WTC11 (cell line): ENCODE measurements at places on chromosomes 3 and 15.

DNA sequence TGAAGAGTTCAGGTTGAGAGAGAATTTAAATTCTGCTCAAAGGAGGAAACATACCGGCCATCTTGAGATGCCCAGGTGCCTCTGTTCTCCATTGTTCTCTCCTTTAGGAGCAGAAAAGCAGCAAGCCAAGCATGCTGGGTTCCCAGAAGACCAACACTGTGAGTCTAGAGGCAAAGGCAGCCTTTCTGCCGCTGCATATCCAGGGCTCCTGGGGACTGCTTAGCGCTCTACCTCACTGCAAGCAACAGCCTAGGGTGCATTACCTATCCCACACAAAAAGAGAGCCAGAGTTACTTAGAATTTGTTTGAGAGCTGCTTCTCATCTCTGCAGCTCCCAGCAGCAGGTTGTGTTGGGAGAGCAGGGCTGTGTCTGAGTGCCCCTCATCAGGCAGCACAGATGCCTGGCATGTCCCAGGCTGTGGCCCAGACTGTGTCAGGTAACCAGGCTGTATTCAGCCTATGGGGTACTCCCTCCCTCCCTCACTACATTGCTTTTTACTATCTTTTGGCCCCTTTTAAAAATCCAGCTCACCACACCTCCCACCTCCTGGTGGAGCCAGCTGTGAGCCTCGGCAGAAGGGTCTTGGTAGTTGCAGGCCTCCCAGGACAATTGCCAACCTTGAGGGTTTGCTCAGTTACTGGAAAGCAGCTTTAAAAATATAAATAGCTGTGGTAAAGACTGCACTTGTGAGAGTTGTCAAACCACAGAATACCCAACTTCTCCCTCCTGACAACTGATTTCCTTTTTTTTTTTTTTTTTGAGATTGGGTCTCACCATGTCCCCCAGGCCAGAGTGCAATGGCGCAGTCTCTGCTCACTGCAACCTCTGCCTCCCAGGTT is 30.2 kb downstream of the BCL2L10 start:
- no peak for DNase-seq

DNA sequence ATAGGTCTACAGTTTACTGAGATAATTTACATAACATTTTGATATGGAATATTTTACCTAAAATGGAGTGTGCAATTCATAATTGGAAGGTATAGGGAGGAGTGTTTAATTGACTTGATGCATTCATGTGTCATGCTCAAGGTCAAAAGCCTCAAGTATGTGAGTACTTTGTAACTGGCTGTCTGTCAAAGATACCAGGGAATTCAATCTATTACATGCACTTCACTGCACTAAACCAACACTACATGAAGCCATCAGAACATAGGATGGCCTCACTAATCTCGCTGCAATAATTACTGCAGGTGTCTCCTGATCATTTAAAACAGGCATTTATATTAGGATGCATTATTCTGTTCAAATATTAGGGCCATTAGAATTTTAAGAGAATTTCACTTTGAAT is 367.2 kb downstream of the CNTN4 start:
- no peak for DNase-seq

GRCh38 chr15:47517737-47518136 is 199.6 kb upstream of the SEMA6D start:
- DNase-seq: no peak

GRCh38 chr15:95958382-95958781 is 372.1 kb upstream of the NR2F2 start:
- no peak for DNase-seq

DNA sequence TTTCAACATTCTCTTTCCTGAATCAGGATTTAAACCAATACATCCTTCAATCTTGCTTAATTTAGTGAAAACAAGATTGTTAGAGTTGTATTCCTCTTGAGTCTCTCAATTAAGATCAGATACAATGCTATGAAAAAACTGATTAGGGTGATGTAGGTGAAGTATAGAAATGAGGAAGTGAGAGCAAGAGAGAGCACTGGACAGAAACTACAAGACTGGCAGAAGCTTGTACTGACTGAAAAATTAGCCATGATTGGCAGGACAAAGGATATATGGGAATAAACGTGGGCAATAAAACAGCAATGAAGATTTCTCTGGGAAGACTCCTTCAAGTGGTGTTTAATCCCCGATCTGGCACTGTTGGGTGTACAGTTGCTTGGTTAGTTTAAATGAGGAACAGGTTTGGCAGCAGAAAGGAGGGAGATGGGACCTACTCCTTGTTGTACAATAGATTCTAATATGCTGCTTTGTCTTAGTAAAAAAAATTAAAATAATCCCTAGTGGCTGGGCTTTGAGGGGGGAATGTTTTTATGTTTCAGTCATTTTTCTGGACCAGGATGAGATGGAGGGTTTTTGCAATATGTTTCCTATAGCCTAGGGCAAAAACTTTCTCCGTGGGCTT is 252.7 kb downstream of the SLC9A9 start:
- no peak for DNase-seq

DNA sequence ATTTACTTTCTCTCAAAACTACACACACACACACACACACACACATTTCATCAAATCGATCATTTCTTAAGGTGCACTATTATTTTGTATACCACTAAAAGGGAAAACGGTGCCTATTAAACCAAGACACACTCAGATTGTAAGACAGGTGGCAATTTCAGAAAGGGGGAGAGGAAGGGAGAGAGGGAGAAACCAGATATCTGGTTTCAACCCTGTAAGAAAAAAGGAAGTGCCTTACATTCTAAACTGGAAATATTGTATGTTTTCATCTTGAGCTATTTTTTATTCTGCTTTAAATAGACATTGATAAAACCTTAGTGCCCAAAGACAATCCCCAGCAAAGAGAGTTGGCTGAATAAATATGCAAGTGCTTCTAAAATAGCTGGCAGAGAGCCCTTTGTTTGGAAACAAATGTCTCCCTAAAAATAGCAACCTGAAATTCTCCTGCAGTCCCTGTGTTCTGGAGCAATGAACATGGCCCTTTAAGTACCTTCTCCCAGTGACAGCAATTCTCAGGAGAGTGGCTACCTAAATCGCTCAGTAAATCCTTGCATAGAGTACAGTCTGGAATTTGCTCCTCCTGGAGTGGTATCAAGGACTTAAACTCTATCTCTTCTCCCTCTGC is 85.7 kb downstream of the RARB start:
- DNase-seq: no peak

DNA sequence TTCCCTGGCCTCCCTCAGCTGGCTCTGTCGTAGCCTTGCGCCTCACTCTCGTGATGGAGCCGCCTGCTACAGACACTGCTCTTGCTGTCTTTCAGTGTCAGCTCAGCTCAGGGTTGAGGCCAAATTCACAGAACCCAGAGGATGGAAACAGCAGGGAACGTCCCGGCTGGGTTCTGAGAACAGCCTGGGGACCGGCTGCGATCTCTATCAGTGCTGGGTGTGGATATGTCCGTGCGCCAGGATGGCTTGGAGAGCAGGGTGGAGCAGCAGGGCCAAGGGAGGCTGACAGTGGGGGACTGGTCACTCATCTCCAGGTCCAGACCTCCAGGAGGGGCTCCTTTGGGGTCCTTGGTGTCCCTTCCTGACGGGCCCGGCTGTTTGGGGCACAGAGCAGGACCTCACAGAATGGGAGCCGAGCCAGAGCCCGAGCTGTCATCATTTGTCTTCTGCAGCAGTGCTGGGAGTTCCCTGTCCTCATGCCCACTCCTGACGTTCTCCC is 18.4 kb downstream of the KLF15 start:
- DNase-seq: peak; percentile 6

GRCh38 chr3:38359038-38359437 is 12.5 kb downstream of the XYLB start:
- DNase-seq: no peak

GRCh38 chr3:8486434-8486833 is 15.2 kb upstream of the LMCD1 start:
- no peak for DNase-seq

GRCh38 chr15:91870876-91871537 is 17.5 kb downstream of the SLCO3A1 start:
- DNase-seq: no peak

DNA sequence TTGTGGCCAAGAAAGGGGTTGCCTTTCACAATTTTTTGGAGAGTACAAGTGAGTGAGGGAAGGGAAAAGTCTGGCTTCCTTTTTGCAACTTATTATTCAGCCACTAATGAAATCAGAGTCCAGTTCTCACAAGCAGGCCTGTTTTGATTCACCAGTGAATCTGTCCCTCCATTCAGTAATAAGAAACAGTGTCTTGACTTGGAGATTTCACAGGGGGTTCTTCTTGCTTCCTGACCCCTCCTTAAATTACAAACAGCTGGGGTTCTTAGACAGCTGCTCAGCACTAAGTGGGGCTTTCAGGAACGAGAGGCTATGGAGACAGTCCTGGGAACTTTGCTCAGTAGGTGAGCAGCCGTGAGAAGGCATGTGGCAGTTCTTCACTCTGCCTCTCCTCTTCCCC is 24.5 kb downstream of the SEMA3G start:
- no peak for DNase-seq

GRCh38 chr3:194690501-194691372 is 5.1 kb downstream of the FAM43A start:
- DNase-seq: no peak

DNA sequence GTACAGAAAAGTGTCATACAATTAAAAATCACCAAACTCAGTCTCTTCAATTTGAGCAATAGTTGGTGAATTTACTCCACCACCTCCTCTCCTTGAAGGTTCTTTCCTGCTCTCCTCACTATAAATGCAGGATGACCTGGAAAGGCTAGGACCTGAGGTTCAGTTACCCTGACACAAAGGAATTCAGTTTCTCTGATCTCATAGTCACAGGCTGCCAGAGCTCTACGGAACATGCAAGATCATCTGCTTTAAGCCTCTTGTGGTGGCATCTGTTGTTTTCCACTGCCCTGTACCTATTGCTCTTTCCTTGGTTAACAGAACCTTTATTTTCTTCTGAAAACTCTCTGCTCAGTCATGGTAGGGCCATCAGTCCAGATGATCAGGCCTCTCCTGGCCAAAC is 4.9 kb upstream of the TP63 start:
- DNase-seq: no peak

GRCh38 chr3:184261270-184261853 is at the start of gene CAMK2N2:
TSS of gene CAMK2N2 (minus strand) at chr3:184261553. CDS start at chr3:184261285, 268 bp downstream.
- peak; percentile 85 for DNase-seq

DNA sequence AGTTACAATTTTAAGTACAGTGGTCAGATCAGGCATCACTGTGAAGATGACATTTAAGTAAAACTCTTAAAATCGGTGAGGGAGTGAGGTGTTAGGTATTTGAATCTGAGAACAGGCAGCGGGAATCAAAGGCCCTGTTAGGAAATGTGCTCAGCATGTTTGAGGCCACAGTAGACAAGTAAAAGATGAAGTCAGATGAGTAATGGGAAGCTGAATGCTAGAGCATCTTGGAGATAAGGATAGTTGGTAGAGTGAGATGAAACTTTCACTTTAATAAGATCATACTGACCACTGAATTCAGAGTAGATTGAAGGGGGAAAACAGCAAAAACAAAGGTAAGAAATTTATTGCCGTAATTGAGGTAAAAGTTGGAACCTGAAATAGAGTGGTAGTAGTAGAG is 61.6 kb downstream of the DCBLD2 start:
- DNase-seq: no peak

GRCh38 chr3:128278761-128279600 is 125.7 kb downstream of the EEFSEC start:
- DNase-seq: peak; percentile 38

DNA sequence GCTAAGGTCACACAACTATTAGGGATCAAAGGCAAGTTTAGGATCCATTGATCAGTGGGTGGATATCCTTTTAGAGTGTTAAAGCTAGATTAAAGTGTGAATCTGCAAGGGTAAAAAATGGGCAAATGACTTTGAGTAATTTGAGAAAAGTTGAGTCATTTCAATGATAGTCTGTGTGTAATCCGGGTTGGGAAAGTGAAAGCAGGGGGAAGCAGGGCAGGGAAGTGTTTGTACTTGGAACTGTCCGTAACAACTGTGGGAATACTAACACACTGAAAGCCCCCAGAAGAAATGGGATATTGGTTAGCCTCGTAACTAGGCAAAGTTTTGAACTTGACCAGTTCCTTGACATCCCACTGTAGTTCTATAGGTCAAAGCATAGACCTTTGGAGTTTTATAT is 187.2 kb upstream of the SLITRK3 start:
- DNase-seq: no peak

- no peak for DNase-seq
Observed at GRCh38 chr15:100170291-100171210, 171.2 kb downstream of the ADAMTS17 start.

DNA sequence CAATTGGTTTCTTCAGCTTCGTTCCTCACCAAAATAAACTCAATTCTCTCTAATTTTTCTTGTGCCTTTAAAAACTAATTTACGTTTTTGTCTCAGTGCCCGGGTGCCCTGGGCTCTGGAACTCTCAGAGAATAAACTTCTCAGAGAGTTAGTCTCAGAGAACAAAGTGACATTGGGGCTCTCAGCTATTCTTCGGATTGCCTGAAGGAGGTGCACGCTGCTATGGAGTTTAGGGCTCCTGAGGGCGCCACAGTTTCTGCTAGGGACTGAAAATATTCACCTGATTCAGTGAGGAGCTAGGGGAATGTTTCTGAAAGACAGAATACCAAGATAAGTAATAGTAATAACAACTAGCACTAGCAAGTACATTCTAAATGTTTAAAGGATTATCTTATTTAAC is 22.7 kb downstream of the ZIC4 start:
- DNase-seq: peak; percentile 53

GRCh38 chr3:106611841-106612240 is 743.0 kb upstream of the CBLB start:
- DNase-seq: no peak

- no peak for DNase-seq
Observed at GRCh38 chr3:39338201-39338600, 8.7 kb downstream of the CCR8 start.

- no peak for DNase-seq
Observed at GRCh38 chr15:58448906-58449305, 17.1 kb downstream of the LIPC start.

- DNase-seq: no peak
Observed at GRCh38 chr3:169980055-169980454, 13.4 kb downstream of the SEC62 start.

DNA sequence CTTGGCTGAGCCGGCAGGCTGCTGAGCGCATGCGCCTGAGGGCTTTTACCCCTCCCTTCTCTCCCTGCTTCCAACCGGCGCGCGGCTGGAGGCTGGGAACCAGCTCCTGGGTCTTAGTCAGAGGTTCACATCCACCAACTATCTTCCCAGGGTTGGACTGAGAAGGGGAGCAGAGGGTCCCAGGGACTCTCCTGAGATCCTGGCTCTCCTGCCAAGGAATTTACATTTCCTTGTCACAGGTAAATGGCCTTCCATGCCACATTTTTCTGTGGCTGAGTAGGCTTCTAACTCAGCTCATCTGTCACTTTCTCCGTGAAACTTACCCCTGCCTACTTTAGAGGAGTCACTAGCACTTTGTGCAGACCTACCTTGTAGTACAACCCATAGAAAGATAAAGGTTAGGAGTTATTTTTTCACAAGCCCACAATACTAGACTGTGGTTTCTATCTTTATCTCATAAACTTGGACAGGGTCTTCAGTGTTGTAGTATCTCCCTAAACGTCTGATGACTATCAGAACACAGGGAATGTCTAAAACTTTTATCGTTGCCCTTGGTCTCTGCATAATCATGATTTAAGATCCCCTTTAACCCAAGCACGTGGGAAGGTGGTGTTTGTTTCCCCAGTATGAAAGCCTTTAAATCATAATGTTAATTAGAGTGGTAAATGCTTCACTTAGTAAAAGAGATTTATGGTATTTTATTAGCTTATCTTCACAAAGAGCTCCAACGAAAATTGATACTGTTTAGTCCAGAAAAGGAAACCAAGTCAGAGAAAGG is 638 bp upstream of the TBC1D5 start:
- no peak for DNase-seq
